ENCODE measurements at places on chromosomes 11 and 22. TPM values are rescaled to one million over a fixed set of nuclear protein-coding genes. Genes with fewer than 3 reads are reported as not detected.

GRCh38 chr22:45268167-45268957 lies 16.4 kb upstream of the UPK3A start:
- DNase-seq = peak; percentile 16

- no peak for DNase-seq
These were observed 699.1 kb upstream of the ARHGAP42 start for GRCh38 chr11:99987821-99988470.

The RAG1 gene
- 0.23 TPM for total RNA-seq

DNA sequence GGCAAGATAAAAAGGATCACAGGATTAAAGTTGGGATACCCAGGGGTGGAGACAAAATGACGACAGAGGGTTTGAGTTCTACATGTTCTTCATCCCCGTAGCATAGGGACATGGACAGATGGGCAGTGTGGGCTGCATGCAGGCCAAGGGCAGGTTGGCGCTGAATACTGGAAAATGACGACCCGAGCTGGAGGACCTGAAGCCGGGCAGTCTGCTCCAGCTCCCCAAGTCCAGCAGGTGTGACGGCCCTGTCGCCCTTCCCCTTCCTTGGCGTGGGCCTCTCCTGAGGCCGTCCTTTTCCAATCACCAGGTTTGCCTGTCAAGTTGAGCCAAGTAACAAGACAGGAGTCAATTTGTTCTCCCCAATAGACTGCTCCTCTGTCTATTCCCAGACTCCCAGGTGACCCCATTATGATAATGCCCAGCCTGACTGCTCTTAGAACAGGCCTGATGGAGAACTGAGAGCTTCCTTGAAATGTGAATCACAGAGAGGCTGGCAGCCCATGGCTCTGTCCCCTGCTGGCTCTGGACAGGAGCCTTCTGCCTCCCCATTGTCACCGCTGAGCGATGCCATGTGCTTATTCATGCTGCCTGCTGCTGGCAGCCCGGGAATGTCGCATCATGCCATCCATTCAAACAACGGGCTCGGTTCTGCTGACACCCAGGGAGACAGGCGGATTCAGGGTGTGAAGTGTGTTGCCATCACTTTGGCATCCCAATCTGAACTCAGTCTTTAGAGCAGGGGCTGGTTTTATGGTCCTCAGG lies 392.1 kb downstream of the NTM start:
- DNase-seq = no peak
